NCI-H1417 treated with DMSO at 0.1 percent for 48 hours (cell line): ENCODE measurements at places on chromosomes 16 and 17.

- no peak for DNase-seq
Observed at GRCh38 chr17:10264051-10264450, 65.6 kb upstream of the GAS7 start.

GRCh38 chr17:69609473-69610305, 195.2 kb downstream of the MAP2K6 start:
- DNase-seq = no peak

DNA sequence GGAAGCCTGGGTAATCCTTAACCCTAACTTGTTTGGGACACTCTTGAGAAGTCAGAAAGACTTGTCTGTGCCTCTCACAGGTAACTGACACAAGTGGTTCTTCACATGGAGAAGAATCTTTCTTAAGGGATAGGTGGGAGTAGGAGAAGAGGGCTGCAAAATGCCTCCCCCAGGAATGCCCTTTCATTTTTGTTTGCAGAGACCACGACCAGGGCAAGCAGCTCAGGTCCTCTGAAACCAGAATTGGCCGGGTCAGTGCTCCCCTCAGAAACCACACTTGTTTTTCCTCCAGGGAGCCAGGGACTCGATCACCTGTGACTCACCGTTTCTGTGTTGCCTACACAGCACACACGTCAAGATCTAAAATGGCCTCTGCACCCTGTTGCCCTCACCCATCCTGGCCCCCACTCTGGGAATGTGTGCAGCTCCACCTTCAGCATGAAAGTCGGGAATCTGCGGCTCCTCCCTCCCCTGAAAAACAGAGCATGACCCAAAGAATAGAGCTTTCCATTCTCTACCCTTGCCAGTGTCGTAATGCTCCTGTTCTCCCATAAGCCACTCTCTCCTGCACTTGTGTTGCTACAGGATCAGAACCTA, 36.1 kb downstream of the HNF1B start:
- no peak for DNase-seq

GRCh38 chr17:47078801-47079200, 99.7 kb upstream of the RPRML start:
- no peak for DNase-seq

DNA sequence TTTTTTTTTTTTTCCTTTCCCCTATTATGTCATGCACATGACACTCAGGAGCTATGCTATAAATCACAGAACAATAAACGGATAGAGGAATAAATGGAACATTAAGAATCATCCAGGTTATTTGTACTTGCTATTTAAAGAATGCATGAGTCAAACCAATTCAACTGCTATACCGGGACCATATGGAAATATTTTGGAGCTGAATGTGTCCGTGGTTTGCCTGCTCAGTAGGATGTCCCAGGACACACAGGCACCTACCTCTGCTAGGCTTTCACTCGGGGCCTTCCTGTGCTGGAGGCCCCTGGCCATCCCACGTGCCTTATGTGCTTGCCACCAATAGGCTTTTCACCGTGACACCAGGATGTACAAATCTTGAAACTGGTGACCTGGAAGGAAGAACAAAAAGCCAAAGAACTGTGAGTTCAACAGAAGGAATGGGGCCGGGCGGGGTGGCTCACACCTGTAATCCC, 15.3 kb upstream of the SEC14L1 start:
- DNase-seq = no peak

DNA sequence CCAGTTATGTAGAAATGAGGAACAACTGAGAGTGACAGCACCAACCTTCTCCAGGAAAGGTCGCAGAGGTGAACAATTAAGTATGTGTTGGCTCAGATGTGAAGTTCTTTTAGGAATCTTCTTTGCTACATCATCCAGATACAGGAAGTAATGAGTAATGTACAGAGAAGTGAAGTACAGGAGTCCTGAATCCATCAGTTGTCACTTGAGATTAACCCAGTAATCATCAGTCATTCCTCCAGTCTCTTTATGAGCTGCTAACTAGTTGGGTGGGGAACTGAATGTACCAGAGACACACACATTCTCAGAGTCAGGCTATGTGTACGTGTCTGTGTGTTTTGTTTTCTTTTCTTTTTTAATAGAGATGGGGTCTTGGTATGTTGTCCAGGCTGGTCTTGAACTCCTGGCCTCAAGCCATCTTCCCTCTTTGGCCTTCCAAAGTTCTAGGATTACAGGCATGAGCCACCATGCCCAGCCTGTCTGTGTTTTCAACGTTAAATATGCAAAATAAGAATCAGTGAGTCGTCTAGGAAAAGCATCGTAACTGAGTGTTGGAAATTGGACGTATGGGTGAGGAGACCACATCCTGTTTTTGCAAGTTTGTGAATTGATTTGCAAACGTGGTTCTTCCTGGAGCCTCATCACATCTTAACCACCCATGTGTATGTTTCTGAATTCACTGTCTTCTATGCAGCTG, 19.9 kb downstream of the ZNF200 start:
- DNase-seq = no peak

- no peak for DNase-seq
Observed at GRCh38 chr17:80379348-80379747, 35.6 kb upstream of the ENDOV start.
